ENCODE measurements at places on chromosomes 12 and 14.

- DNase-seq, result no peak
Measured at GRCh38 chr12:22353615-22354325, 19.3 kb upstream of the ST8SIA1 start.

DNA sequence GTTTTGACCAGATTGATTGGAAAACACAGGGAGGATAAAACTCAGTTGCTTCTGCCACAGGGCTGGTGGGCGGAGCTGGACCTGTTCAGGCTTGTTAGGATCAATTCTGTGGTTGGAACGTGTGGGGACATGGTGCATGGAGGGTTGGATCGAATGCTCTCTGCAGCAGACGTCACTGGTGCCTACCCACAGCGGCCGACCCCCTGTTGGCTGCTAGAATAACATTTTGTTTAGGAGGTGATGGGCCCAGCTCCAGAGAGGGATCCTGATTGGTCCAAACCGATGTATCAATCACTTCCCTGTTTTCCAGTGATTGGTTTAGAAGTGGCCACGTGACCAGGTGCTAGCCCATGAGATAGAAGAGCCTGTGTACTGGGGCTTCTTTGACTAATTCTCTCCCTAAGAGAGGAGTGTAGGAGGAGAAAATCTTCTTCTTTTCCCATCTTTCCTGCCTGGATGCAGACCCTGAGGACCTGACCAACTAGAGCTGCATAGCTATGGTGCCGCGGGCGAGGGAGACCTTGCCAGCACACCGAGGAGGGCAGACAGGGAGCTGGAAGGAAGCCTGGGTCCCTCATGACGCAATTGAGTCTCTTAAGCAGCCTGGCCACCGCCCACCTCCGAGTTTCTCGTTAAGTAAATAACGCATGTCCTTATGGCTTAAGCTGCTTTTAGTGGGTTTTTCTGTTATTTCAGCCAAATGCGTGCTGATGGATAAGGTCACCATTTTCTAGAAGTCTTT is 163.5 kb downstream of the AACS start:
- no peak for DNase-seq

DNA sequence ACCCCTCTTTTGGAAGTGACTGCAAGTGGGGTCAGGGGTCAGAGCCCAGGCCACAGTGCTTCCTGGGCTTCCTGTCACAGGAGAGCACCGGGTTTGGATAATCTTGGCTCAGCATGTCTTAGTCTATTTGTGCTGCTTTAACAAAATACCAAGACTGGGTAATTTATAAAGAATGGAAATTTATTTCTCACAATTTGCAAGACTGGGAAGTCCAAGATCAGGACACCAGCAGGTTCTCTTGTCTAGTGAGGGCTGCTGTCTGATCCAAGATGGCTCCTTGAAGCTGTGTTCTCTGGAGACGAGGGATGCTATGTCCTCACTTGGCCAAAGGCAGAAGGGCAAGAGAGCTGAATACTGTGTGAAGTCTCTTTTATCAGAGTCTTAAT is 74.1 kb downstream of the RIN3 start:
- DNase-seq, result no peak

DNA sequence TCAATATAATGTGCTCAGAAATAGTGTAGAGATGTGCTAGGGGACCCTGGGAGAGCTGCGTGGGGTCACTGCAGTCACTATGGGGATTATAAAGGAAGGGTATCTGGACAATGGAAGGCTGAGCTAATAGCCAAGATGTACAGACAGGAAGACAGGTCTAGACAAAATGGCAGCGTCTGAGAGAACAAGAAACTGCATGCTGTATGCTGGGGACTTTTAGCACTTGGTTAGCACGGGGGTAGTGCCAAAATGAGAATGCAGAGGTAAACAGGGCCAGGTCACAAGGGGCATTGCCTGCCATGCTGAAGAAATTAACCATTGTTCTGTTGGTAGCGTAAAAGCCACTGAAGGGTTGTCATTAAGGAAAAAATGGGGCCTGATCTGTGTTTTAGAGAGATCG is 308.2 kb downstream of the EMP1 start:
- DNase-seq, result no peak

Measured in AG09319 (cell line).